ENCODE measurements at places on chromosomes 1 and 21. TPM values are rescaled to one million over a fixed set of nuclear protein-coding genes. Genes with fewer than 3 reads are reported as not detected.

Gene OPRD1
- not detected for total RNA-seq

Gene KRTAP10-2
- not detected for total RNA-seq

Gene RNU1-3
- under 0.01 TPM for total RNA-seq

Gene DIRAS3
- 0.78 TPM for total RNA-seq

Gene CA6
- total RNA-seq = not detected

Gene AQP10
- total RNA-seq = not detected

Gene TENT5C
- total RNA-seq = not detected

Gene ERG
- under 0.01 TPM for total RNA-seq

Gene OBSCN
- 1.4 TPM for total RNA-seq

Gene GJA5
- 0.37 TPM for total RNA-seq

Gene KCNJ9
- under 0.01 TPM for total RNA-seq

Gene GALE
- 36.4 TPM for total RNA-seq

Gene MRPL55
- total RNA-seq = 51.4 TPM

Gene PYHIN1
- 0.20 TPM for total RNA-seq

Gene CNIH4
- 74.6 TPM for total RNA-seq

Gene OVAAL
- not detected for total RNA-seq

Gene LYPD8
- not detected for total RNA-seq

Gene APOBEC4
- total RNA-seq = not detected

Gene CAMTA1
- total RNA-seq = 30.5 TPM

Gene ATAD3C
- total RNA-seq = not detected

Gene KCNA3
- total RNA-seq = under 0.01 TPM

Gene WDR64
- total RNA-seq = not detected

Gene ALG14
- total RNA-seq = 2.9 TPM

Gene PAQR7
- 7.3 TPM for total RNA-seq

Gene LCE1E
- total RNA-seq = 0.37 TPM

Gene SH2D2A
- 0.20 TPM for total RNA-seq

Gene PLA2G2F
- not detected for total RNA-seq

Gene RHCE
- total RNA-seq = 0.20 TPM

Gene SLAMF7
- total RNA-seq = not detected

Gene CCDC185
- total RNA-seq = not detected

Gene MTOR
- total RNA-seq = 33.1 TPM

Gene TESK2
- total RNA-seq = 1.2 TPM

Gene LMOD1
- total RNA-seq = 0.20 TPM

Gene C2CD4D
- total RNA-seq = not detected

Gene F3
- total RNA-seq = 29.0 TPM

Gene GBP2
- total RNA-seq = 15.1 TPM

Gene SPRR1A
- total RNA-seq = not detected

Gene FCRL4
- not detected for total RNA-seq

Gene FAM72D
- 2.2 TPM for total RNA-seq

Gene S100A6
- 1,653 TPM for total RNA-seq

Gene S100A2
- total RNA-seq = 1.5 TPM

Gene CFH
- total RNA-seq = 23.5 TPM

Gene ESRRG
- not detected for total RNA-seq
